ENCODE measurements at places on chromosomes 6 and 20. TPM values are rescaled to one million over a fixed set of nuclear protein-coding genes. Genes with fewer than 3 reads are reported as not detected.
A peak's percentile ranks its signal among the peaks of the same experiment; 100 is the strongest.

DNA sequence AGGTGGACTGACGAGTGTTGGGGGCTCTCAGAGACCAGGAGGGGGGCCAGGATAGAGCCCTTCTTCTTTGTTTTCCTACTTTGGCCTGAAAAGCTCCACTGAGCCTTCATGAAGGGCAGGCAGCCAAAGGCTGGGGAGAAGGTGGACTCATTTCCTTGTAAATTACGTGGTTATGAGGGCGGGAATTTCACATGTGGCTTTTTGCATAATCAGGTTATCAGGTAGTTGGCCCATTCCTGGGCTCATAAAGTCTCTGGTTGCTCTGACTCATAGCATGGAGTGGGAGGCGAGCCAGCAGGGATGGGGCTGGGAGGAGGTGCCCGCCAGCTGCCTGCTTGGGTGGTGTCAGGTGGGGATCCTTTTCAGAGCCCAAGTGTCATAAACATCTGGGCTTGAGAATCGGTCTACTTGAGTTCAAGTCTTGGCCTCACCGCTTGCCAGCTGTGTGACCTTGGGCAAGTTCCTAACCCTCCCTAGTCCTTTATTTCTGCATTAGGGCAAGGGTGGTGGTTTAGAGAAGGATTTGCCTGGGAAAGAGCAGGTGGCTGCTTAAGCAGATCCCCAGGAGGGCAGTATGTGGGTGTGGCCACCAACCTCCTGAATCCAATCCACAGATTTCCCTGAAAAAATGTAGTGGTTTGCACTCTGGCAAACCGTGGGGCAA, 26.5 kb upstream of the RNF24 start:
- DNase-seq = no peak

DNA sequence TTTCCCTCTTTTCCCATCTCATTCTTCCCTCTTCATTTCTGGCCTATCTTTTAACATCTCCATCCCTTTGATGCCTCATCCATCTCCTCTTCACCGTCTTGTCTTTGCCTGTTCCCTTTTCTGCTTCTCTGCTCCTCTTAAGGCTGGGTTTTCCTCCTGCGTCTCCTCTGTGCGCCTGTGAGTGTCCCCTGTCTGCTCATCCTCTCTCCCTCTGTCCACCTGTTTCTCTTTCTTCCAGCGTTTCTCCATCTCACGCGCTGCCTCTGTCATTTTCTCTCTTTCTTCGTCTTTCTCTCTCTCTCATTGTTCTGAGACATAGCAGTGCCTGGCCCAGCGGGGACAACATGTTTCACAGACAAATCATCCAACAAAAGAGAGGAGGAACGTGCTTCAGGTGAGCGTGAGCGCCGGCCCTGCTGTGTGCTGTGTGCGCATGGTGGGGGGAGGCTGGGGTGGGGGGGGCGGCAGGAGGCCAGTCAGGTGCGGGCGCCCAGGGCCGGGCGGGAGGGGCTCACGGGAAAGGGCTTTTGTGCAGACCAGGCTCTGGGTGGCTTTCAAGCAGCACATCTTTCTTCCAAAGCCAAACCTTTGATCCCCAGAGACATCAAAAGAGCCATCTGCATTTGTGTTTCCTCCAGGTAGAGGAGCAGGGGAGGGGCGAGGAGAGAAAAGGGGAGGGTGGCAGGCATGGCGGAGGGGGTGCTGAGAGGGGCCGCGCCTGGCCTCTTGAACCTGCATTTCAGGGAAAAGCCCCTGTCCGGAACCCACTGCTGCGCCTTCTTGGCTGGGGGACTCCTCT, 121.3 kb downstream of the VEGFA start:
- peak; percentile 39 for DNase-seq

- no peak for DNase-seq
These were observed 157.4 kb downstream of the TSHZ2 start for GRCh38 chr20:53129563-53129962.

- peak; percentile 93 for DNase-seq
These were observed 33.4 kb upstream of the AAR2 start for GRCh38 chr20:36202891-36203338.

GRCh38 chr6:126188279-126188909, 151.5 kb upstream of the CENPW start:
- no peak for DNase-seq

DNA sequence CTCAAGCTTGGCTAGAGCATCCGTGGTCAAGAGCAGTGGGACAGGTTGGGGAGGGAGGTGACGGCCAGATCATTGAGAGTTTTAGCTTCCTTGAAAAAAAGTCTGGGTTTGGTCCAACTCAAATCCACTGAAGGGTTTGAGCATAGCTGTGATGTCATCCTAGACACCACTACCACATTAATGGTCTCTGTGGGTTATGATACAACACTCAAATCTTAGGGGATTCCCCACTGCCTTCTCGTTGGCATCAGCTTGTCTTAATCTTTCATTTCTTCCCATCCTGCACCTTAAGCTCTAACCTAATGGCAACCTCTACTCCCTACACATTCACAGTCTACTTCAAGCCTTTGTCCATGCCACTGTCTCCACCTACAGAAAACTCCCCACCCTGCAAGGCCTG, 77.3 kb downstream of the BMP6 start:
- no peak for DNase-seq

DNA sequence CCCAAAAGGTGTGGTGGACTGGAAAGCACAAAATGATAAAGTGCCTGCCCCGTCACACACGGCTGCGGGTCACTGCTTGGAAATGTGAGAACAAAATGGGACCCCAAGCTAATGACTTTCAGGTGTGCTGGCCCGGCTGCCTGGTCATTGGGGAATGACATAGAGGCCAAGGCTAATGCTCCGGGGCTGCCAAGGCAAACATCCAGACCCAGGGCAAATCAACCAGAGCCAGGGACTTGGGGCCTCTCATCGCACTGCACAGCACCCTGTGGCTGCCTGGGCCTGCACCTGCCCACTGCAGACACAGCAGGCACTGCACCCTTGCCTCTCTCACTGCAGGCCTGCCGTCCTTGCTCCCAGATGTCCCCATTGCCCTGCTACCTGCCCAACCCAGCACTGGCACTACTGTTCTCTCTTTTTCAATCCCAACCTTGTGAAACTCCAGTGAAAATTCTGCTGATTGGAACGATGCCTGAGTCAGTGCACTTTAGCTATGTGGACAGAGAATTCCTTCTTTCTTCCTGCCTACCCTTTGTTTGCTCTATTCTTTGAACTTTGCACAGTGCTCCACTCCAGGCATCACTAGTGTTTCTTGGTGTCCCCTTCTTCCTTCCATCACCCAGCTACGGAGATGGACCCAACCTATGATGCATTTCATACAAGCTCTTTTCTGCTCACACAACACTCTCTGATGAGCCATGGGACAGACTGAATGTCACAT, 849.5 kb downstream of the MAFB start:
- DNase-seq = no peak

The SLC22A7 gene
- total RNA-seq = not detected

The AURKA gene
- 8.8 TPM for total RNA-seq

The GGTLC1 gene
- not detected for total RNA-seq

The PHACTR3 gene
- total RNA-seq = 9.7 TPM

The COL9A1 gene
- not detected for total RNA-seq

The MEP1A gene
- not detected for total RNA-seq
